Activated CD4-positive, alpha-beta T cell treated with anti-CD3 and anti-CD28 coated beads, Interleukin-2, amount 10 ng/mL, durations not matched to agents 7 days and 5 days (primary cell): ENCODE measurements at places on chromosomes 6 and 20. TPM values are rescaled to one million over a fixed set of nuclear protein-coding genes. Genes with fewer than 3 reads are reported as not detected.

XKR7 gene
- total RNA-seq, result 0.05 TPM

REPS1 gene
- 58.1 TPM for total RNA-seq

PTCHD4 gene
- not detected for total RNA-seq

NFYA gene
- total RNA-seq, result 36.9 TPM

TUBB2B gene
- not detected for total RNA-seq

DNA sequence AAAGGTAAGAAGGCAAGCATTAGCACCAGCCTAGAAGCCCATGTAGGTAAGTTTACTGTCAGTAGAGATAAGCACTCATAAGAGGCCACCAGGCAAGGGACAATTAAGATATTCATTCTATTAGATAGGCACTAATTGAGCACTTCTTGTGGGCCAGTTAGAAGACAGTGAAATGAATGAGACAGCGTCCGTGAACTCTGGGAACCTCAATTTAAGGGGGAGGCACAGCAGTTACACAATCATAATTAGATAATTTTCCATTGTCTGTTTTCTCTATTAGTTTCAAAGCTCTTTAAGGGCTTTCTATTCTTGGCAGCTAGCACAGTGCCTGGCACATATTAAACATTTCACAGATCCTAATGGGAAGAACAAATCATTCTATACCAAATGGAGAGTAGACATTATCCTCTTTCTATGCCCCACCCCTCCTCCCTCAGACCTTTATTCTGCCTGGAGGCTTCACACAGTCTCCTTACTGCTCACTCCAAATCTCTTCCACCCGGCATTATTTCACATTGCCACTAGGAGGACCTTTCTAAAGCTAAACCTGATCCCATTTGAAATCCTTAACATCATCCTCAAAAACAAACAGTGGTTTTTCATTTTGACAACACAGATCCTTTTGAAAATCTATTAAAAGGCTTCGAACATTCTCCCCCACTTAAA is 529.6 kb downstream of the ADGRB3 start:
- no peaks in the 10 kb centered on the region for H3K4me1 ChIP-seq
- no peak overlapping the region for H3K4me3 ChIP-seq
- H3K36me3 ChIP-seq, result no peaks in the 10 kb centered on the region
- H3K27ac ChIP-seq, result no peak overlapping the region
- no peak for DNase-seq

DNA sequence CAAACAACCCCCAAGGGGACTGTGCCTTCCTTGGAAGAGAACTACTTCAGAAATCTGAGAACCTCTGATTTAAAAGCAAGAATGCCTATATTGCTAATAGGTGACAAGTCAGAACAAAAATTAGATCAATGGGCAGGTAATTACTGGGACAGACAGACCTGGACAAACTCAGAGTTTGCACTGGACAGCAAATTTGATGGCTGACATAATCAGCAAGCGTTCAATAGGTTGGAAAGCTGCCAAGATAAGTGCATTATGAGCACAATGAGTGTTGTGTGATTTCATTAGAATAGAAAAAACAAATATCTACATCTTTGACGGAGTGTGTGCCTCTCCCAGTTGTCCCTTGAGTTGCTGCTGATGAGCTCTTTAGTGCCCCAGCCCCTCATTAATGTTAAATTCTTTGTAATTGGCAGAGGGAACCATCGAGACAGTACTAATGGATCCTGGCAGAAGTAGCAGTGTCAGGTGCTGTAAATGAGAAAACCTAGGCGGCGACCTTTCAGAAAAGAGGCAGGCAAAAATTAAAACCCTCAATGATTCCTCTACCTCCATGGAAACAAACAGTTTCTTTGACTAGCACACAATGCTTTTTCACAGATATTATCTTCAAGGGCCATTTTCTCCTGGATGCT is 116.5 kb upstream of the COL21A1 start:
- no peak for DNase-seq
- no peak overlapping the region for H3K27ac ChIP-seq
- no peaks in the 10 kb centered on the region for H3K36me3 ChIP-seq
- H3K27me3 ChIP-seq, result no peaks in the 10 kb centered on the region
- no peaks in the 10 kb centered on the region for H3K4me1 ChIP-seq

DNA sequence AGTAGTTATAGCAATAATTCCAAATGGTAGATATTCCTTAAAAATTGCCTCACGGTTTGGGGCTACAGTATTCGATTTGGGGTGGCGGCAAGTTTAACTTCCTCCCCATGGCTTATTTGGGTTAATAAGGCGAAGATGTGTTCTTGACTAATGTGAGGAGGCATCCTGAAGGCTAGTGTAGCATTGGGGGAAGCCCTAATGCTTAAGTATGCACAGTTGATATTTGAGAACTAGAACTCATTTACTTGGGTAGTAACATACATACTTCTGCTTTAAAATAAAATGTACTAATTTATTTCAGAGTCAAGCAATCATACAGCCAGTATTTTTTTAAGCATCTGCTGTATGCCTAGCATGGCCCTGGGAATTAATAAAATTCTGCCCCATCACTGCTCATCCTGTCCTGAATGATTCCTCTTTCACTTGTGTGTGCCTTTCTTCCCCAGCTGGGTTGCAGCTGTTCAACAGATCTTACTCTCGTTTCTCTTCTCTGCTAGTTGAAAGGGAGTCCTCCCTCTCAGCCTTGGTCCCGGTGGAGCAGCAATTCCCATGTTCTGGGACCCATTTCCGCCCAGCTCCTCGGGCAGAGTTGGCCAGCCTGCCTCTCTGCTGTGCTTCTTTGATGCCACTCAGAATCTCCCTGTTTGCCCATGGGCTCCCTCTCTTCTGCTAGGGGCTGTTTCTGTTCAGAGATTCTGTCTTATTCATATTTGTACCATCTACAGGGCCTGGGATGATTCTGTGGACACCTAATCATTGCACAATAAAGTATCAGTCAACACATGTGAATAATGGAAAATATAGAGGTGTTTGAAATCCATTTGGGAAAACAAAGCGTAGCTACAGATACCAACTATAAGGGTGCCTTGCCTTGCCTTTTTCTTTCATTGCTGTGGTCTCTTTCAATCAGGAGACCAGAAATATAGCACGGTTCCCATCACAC is 104.8 kb downstream of the ARID1B start:
- peaks cover 5% of the 10 kb centered on the region for H3K36me3 ChIP-seq

- no peak overlapping the region for H3K4me3 ChIP-seq
- H3K27ac ChIP-seq, result no peak overlapping the region
- H3K4me1 ChIP-seq, result no peaks in the 10 kb centered on the region
- no peak for DNase-seq
Measured at GRCh38 chr20:13913572-13913971, 76.8 kb downstream of the SEL1L2 start.

DNA sequence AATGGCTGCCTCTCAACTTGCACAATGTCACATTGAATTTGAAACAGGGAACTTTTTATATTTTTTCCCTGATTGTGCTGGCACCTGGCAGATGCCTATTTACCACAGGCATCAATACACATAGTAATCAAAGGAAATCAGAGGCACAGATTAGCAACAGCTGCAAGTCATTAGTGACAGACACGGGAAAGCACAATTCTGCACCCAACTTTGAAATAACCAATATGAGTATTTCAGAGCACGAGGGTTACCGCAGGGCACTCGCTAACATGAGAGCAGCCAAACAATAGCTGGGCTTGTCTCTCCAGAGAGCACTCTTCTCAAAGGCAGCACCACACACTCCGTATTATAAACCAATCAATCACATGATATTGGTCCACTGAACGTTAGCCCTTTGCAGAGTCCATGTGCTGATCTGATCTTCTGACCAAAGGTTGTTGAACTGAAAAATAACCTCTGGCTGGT is 149.5 kb downstream of the RNF144B start:
- peaks cover 18% of the 10 kb centered on the region for H3K27me3 ChIP-seq
- H3K27ac ChIP-seq, result no peak overlapping the region
- no peaks in the 10 kb centered on the region for H3K4me1 ChIP-seq
- H3K4me3 ChIP-seq, result no peak overlapping the region

- H3K27me3 ChIP-seq, result no peaks in the 10 kb centered on the region
- DNase-seq, result no peak
- no peak overlapping the region for H3K27ac ChIP-seq
- H3K36me3 ChIP-seq, result no peaks in the 10 kb centered on the region
- no peak overlapping the region for H3K4me3 ChIP-seq
- H3K4me1 ChIP-seq, result peaks cover 22% of the 10 kb centered on the region
Measured at GRCh38 chr20:2128542-2128941, 26.9 kb downstream of the STK35 start.

DNA sequence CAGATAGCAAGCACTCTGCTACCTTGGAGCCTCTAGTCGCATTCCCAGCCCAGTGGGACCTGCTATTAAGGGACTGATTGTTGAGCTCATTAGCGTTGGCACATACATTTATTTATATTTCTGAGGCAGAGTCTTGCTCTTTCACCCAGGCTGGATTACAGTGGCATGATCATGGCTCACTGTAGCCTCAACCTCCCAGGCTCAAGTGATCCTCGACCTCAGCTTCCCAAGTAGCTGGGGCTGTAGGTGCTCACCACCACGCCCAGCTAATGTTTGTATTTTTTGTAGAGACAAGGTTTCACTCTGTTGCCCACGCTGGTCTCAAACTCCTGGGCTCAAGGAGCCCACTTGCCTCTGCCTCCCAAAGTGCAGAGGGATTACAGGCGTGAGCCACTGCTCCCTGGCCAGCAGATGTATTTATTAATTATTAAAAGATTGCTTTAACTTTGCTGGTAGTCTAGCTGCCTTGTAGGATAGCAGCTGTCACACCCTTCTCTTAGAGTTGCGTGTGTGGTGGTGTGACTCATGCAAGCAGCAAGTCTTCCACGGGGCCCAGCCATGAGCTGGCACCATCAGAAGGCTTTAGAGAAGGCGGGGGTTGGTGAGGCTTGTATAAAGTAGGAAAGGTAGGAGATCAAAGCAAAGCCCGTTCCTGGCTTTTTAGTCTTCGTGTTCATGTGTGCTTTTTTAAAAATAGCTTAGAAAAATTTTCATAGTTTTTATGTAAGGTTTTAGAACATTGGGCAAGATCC is 16.5 kb downstream of the ACTR5 start:
- H3K36me3 ChIP-seq, result peaks cover 50% of the 10 kb centered on the region
- peaks cover 16% of the 10 kb centered on the region for H3K4me1 ChIP-seq
- peak; percentile 22 for DNase-seq
- no peak overlapping the region for H3K4me3 ChIP-seq
- no peak overlapping the region for H3K27ac ChIP-seq

DNA sequence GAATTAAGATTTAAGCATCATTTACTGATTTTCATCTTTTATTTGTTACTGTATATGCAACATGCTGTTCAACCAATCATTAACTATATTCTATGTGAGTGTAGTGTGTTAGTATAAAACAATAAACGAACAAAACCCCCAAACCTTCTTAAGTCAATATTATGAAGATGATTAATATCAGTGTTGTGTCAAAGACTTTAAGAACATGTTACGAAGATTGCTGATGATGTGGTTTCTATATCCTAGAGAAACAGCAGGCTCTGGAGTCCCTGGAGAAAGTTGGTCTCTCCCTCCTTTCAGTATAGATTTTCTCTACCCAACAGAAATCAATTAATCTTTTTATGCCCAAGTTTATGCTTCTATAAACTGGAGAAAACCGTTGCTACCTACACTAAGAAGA is 393.8 kb upstream of the HSF2 start:
- no peaks in the 10 kb centered on the region for H3K4me1 ChIP-seq
- no peak for DNase-seq
- H3K27ac ChIP-seq, result no peak overlapping the region

GRCh38 chr6:117542493-117542892 is 59.8 kb downstream of the GOPC start:
- H3K4me1 ChIP-seq, result peaks cover 12% of the 10 kb centered on the region
- H3K36me3 ChIP-seq, result peaks cover 11% of the 10 kb centered on the region
- no peak overlapping the region for H3K4me3 ChIP-seq
- no peak for DNase-seq

- H3K27ac ChIP-seq, result no peak overlapping the region
- no peak for DNase-seq
- no peaks in the 10 kb centered on the region for H3K27me3 ChIP-seq
- peaks cover 47% of the 10 kb centered on the region for H3K36me3 ChIP-seq
- peaks cover 28% of the 10 kb centered on the region for H3K4me1 ChIP-seq
- H3K4me3 ChIP-seq, result no peak overlapping the region
Measured at GRCh38 chr6:149224399-149224798, 93.1 kb upstream of the TAB2 start.

GRCh38 chr20:49724408-49725223 is 10.9 kb upstream of the B4GALT5 start:
- peaks cover 17% of the 10 kb centered on the region for H3K4me1 ChIP-seq
- H3K27ac ChIP-seq, result no peak overlapping the region
- DNase-seq, result peak; percentile 24
- no peak overlapping the region for H3K4me3 ChIP-seq

- H3K27me3 ChIP-seq, result no peaks in the 10 kb centered on the region
- H3K4me3 ChIP-seq, result no peak overlapping the region
- no peak overlapping the region for H3K27ac ChIP-seq
- no peaks in the 10 kb centered on the region for H3K4me1 ChIP-seq
Measured at GRCh38 chr6:50952092-50952907, 133.6 kb downstream of the TFAP2B start.

DNA sequence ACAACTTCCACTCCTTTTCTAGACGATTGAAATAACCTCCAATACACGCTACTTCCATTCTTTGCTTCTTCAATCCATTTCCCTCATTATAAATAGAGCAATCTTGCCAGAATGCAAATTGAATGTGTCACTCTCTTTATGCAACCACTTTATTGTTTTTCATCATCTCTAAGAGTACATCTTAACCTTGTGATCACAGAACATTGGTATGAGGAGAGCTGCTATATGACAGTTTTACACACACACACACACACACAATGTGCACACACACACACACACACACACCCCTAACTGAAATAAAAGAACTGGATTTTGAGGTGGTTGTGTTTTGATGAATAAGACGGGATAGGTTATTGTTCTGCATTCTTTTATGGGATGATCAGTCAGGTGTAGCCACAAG is 187.0 kb downstream of the HDGFL1 start:
- no peaks in the 10 kb centered on the region for H3K27me3 ChIP-seq
- DNase-seq, result no peak
- no peaks in the 10 kb centered on the region for H3K36me3 ChIP-seq
- no peak overlapping the region for H3K4me3 ChIP-seq
- H3K4me1 ChIP-seq, result no peaks in the 10 kb centered on the region
- no peak overlapping the region for H3K27ac ChIP-seq

GRCh38 chr6:17389274-17389847 is 4.0 kb upstream of the CAP2 start:
- H3K4me3 ChIP-seq, result no peak overlapping the region
- peaks cover 4% of the 10 kb centered on the region for H3K4me1 ChIP-seq
- DNase-seq, result no peak
- H3K27me3 ChIP-seq, result peaks cover 34% of the 10 kb centered on the region

DNA sequence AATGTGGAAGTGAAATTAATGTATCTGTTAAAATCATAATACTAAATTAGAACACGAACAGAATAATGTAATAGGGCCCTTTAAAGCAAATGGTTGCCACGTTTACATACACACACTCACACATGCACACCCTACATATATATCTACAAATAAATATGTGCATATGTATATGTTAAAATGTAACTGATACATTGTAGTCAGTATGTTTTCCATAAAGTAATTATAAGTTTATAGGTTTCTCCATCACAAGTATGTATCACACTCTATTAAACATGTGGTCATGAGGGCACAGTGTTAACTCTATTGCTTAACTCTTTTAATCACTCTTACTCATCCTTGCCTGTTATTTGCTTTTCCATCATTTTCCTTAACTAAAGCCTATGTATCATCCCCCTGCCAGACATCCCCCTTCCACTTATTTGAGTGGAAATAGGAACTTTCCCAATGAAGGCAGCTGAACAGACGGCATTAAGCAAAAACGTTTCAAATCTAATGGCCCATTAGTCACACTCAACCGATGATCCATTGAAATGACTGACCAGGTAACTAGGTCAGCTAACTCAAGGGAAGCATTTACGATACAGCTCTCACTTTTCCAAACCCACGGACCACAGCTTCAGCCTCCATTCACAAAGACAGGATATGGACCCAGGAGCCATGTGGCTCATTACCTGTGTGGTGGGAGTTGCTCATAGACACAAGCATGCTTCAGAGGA is 89.3 kb downstream of the HAO1 start:
- no peaks in the 10 kb centered on the region for H3K36me3 ChIP-seq
- no peak for DNase-seq
- H3K27me3 ChIP-seq, result no peaks in the 10 kb centered on the region
- H3K4me3 ChIP-seq, result no peak overlapping the region
- no peaks in the 10 kb centered on the region for H3K4me1 ChIP-seq
